MCF 10A (cell line): ENCODE measurements at places on chromosomes 6 and 20.

DNA sequence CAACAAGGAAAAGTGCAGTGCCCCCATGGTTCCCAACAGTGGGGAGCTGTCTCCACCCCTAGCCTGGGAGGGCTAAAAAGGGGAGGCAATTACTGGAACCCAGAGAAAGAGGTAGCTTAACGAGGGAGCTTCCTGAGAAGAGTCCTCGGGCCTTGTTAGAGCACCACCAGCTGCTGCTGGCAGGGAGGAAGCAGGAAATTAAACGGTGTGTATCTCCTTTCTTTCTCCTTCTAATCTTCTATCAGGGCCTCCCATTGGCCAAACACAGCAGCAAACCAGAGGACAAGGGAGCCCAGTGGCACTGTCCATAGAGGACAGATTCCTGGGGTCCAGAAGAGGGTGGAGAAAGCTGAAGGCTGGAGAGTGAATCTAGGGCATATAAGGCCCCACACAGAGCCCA, 7.6 kb upstream of the BTN2A2 start:
- DNase-seq, result no peak

DNA sequence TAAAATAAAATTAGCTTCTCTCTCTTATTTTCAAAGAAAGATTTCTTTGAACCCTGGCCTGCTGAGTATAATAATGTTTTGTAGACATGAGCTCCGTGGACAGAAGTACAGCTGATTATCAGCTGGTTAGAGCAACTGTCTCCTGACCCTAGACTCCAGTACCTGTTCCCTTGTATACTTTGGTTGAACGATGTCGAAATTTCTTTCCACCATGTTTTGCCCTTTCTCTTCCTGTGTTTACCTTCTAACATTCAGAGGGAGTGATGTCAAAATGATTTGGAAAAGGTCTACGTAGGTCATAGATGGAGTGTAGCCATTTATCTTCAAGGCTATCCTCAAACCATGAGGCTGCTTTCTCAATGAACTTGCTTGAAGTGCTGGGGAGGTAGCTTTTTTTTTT, 16.8 kb upstream of the ADTRP start:
- DNase-seq, result no peak

GRCh38 chr6:24905483-24905882, 30.3 kb downstream of the RIPOR2 start:
- no peak for DNase-seq

DNA sequence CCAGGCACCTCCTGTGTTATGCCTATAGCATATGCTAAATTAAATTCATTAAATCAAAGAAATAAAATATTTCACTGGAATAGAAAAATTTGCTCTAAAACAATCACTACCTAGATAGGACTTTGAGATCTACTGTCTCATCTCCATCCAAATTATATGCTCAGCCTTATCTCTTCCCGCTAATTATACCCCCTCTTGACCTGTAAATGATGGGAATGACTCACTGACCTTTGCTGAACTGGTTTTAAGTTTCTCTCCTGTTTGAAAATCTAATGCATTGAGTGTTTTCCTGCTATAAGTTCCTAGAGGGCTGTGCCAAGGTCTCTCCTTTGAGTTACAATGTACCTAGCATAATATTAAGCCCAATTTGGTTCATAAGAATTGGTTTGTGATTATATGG, 110.1 kb downstream of the BMP2 start:
- DNase-seq, result no peak

- no peak for DNase-seq
These were observed 88.3 kb downstream of the ZHX3 start for GRCh38 chr20:41229259-41229658.

DNA sequence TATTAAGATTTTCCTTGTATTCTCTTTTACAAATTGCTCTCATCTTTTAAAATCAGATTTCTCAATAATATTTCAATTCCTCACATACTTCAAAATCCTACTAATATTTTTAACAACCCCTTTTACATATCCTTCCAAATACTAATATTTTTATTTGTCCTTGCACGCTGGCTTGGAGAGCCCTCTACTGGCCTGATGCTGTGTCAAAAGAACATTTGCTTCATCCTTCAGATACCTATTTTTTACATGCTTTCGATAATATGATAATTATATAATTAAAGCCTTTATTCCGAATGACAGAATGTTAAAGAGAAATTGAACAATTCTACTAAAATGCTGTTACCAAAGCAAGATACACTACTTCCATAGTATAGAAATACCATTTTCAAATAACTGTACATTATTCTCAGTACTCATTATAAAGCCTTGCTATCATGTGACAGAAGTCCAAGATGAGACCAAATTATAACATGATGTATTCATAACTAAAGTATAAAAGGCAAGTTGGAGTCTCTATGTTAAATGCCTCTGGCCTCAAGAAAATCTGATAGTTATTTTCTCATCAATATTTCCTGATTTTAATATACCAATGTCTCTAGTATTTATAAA, 39.0 kb upstream of the PLN start:
- peak; percentile 43 for DNase-seq
